ENCODE measurements at places on chromosomes 3 and 15.

- DNase-seq, result no peak
These were observed 12.6 kb downstream of the PPARG start for GRCh38 chr3:12301513-12301912.

- DNase-seq, result no peak
These were observed 62.0 kb downstream of the ABHD2 start for GRCh38 chr15:89150287-89150686.

- no peak for DNase-seq
These were observed 31.2 kb upstream of the FXR1 start for GRCh38 chr3:180881065-180881801.

- DNase-seq, result no peak
These were observed 19.1 kb downstream of the TTC21A start for GRCh38 chr3:39126532-39127071.

DNA sequence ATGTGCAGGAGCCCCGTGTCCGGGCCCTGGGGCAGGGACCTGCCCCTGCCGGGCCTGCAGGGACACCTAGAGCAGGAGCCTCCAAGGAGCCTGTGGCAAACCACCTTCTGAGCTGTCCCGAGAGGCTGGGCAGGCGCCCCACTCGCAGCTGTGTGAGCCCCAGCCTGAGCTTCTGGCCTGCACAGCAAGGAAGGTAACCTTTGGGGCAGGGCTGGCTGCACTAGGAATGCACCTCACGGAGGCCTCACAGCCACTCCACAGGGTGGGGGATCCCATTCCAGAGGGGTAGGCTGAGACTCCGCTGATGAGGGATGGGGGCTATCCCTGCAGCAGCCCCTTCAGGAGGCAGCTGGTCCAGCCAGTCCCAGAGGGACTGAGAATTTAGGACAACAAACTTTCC is 68.1 kb downstream of the DNAJB8 start:
- DNase-seq, result no peak

- DNase-seq, result no peak
These were observed 44.4 kb upstream of the C3orf38 start for GRCh38 chr3:88105325-88105724.

- DNase-seq, result no peak
These were observed 83.1 kb upstream of the PLCL2 start for GRCh38 chr3:16801698-16802097.

GRCh38 chr3:6736836-6737629 is 123.9 kb upstream of the GRM7 start:
- no peak for DNase-seq

DNA sequence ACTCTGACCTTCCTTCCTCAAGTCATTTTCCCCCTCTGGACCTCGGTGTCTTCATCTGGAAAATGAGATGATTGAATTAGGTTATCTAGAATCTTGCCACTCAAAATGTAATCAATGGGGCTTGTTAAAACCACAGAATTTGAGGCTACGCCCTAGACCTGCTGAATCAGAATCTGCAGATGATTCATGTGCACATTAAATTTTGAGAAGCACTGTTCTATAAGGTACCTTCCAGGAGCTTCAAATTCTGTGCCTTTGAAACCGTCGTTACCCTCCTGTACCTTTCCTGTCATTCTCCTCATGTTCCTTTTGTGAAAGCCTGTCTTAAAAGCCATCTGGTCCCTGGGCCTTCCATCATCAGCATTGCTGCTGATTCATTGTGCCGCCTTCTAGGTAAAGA is 172.4 kb upstream of the TOPAZ1 start:
- DNase-seq, result no peak

DNA sequence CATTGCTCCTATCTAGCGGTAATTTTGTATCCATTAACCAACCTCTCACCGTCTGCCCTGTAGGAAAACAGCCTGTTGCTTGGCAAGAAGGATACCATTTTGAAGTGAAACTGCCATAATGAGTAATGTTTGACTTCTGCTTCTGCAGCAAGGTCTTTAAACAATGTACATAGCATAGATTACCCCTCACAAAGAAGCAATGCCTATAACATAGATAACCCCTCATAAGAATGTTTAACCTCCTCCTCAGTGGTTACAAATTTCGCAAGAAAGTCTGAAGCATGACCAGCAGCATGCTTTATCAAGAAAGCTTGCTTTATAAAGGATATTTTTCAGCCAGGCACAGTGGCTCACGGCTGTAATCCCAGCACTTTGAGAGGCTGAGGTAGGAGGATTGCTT is 61.2 kb upstream of the MFGE8 start:
- DNase-seq, result no peak

DNA sequence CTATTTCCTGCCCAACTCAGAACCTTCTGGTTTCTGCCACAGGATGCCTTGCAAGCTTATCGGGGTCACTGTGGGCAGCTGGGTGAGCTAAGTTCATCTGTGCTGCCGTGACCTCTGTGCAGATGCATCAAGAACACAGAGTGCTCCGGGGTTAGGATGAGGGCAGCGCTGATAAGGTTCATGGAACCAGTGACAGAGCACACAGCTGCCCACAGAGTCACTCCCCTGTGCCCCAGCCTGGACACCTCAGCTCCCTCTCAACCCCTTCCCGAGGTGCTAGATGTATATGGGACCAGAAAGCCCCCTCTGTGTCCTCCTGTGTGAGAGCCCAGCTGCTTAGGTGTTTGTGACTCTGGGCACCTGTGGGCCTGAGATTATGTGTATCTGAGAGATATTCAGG is 15.8 kb upstream of the ALAS1 start:
- DNase-seq, result peak; percentile 95

GRCh38 chr3:131053043-131053859 is 26.6 kb downstream of the NEK11 start:
- no peak for DNase-seq

- DNase-seq, result no peak
These were observed 235.4 kb downstream of the TBL1XR1 start for GRCh38 chr3:176961916-176962315.

Measured in right lobe of liver (tissue), 6 donors.